ENCODE measurements at places on chromosomes 6 and 20.

DNA sequence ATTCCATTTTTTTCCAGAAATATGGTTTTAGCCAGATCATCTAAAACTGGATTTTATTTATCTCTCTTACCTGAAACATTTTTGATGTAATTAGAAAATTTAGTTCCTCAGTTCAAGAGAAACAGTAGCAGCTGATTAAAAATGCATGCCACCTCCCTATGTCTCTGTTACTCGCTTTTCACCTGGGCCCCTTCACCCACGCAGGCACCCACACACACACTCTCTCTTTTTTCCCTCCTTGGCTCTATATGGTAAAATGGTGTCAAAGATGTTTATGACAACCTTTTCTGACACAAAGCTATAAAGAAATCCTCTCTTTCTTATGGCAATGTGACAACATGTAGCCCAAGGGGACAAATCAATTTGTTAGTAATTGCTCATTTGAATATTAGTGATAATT lies 5.8 kb upstream of the SGK1 start:
- no peak for DNase-seq

DNA sequence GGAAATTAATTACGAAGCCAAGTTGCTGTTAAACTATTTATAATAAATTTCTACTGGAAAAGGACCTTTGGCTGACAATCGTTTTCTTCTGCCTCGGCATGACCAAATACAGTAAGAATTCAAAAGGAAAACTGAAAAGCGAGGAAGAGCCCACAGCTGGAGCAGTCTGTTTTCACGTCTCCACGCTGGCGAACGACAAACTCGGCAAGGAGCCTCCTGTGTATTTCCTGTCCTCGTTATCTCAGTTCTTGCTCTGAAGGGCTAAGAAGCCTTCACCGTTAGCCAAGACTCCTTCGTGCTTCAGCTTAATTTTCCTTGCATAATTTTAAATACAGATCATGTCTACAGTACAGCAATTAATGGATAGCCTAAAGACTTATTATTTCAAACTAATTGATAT lies 214.3 kb upstream of the PLCB4 start:
- peak; percentile 82 for DNase-seq

DNA sequence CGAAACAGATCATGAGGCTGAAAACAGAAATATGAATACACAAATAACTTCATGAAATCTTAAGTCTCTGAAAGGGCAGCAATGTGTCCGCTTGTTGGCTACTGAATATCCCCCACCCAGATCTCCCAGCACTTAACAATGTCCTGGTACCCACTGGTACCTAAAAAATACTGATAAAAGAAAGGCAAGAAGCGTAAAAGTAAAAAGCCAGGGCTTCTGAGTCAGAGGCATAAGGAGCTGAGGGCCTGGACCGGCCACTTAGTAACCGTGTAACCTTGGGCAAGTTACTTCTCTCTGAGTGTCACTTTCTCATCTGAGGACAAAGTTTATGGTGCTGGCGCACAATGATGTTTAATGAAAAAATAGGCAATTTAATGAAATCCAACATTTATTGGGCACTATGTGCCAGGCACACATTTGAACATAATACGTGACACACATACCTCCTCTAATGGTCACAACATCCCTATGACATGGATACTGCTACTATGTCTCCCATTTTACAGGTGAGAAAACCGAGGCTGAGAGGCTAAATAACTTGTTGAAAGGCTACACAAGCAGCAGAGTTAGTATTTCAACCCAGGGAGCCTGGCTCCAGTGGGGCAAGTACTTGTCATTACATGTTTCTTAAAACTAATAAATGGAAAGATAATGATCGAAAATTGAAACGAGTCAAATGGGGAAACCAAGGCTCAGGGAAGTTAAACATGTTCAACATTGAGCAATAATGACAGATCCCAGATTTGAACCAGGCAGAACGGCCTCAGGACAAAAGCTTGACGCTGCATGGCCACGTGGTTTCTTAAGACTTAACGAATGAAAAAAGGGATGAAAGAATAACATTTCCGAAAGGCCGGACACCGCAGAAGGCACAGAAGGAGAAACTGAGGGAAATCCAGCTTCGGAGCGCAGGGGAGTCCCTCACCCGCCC lies 828 bp downstream of the TP53RK start:
- DNase-seq: no peak

DNA sequence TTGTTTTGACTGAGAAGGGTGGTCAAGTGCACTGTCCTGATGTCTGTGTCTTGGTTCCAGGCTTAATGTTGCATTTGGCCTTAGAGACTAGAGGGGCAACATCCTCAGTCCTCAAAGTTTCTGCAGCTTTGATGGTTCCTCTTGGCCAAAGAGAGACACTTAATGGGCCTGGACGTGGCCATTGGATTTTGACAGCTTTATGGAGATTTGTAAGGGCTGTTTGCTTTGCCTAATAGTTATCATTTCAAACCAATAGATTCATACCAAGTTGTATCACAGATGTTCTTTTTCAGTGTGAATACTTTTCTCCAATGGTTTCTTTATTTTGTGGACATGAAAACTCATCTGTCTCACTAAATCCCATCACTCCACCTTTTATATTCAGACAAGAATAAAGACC lies 45.8 kb upstream of the CLIC5 start:
- no peak for DNase-seq

GRCh38 chr6:131982740-131983259 lies 31.6 kb upstream of the CCN2 start:
- no peak for DNase-seq

- no peak for DNase-seq
Measured at GRCh38 chr6:167079853-167080297, 43.0 kb upstream of the CCR6 start.

DNA sequence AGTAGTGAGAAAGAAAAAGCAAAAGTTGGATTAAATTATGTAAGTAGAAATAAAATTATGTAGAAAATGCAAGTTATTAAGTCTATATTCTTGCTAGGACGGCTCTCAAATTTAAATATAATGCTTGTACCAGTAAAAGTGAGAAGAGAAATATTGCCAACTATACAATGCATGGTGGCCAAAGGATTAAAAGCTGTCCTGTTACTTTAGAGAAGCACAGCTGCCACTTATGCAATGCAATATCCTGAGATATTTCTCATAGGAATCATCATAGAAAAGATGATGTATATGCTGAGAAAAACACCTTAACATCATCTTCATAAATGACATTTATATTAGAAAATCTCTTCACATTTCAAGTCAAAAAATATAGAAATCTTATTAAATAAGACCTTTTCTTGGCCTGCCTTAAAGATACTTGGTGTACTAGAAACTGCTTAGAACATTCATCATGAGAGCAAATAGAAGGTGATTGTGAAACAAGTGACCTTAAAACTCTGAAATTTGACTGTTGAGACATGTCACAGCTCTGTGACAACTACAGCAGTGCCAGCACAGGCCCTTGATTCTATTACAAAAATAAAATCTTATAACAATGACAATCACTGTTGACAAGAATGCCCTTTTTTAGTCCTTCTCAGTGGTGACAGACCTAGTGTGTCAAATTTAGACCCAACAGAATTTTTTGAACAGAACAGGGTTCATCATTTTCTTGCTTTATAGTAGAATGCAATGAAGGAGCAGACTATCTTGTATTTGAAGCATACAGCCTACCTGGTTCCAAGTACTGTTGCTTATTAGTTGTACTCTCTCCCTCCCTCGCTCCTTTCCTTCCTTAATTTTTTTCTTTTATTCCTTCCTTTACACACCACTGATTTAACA lies 173.1 kb downstream of the CLVS2 start:
- DNase-seq: no peak

DNA sequence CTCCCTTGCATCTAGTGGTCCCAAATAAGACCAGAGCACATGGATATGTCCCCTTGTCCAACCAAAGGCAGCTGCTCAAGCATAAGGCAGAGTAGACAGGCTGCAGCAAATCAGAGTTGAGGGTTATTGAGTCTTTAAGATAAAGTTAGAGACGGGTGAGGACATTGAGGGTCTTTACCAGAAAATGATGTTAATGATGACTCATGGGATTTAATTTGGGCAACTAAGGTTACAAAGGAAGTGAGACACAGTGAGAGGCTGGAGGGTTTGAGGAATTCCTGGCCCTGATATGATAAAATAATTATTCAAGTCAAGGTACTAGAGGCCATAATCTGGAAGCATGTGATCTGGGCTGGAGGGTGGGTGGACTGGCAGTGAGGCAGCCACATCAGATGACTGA lies 133.6 kb downstream of the ALDH8A1 start:
- no peak for DNase-seq

DNA sequence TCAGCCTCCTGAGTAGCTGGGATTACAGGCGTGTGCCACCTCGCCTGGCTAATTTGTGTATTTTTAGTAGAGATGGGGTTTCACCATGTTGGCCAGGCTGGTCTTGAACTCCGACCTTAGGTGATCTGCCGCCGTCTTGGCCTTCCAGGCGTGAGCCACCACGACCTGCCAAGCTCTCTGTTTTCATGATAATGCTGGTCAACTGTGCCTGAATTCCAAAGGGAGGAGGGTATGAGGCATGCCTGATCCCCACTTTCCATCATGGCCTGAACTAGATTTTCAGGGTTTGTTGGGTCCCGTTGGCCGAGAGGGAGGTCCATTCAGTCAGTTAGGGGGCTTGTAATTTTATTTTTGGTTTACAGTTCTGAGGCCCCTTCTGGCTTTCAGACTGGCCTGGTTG lies 28.0 kb upstream of the ANGPT4 start:
- no peak for DNase-seq

GRCh38 chr6:134123666-134124208 lies 71.3 kb upstream of the SLC2A12 start:
- DNase-seq: no peak

DNA sequence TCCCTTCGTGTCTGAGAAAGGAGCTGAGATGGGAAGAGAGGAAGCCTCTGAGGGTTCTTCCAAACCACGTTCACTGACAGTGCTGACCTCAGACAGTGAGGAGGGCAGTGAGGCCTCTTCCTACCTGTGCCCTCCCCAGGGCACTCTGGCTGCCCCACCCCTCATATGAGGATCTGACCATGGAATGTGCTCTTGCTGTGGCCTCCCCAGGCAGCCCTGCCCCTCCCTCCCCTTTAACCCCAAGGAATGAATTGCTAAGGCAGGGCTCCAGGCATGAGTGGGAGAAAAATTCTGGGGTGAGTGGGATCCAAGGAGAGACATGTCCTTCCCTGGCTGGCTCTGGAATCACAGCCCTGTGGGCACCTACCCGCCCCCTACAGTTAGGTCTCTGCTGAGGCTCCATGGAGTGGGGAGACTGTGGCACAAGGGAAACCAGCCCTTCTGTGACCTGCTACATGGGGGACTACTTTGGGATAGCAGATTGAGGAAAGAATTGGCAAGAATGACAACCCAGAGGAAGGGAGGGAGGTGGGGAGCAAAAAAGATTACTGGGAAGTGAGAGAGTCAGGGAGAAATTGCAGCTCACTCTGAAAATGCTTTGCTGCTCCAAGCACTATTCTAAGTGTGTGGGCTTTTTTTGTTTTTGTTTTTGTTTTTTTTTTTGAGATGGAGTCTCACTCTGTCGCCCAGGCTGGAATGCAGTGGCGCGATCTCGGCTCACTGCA lies 29.4 kb downstream of the TNXB start:
- peak; percentile 29 for DNase-seq

GRCh38 chr6:22466665-22467245 lies 102.6 kb upstream of the HDGFL1 start:
- no peak for DNase-seq

DNA sequence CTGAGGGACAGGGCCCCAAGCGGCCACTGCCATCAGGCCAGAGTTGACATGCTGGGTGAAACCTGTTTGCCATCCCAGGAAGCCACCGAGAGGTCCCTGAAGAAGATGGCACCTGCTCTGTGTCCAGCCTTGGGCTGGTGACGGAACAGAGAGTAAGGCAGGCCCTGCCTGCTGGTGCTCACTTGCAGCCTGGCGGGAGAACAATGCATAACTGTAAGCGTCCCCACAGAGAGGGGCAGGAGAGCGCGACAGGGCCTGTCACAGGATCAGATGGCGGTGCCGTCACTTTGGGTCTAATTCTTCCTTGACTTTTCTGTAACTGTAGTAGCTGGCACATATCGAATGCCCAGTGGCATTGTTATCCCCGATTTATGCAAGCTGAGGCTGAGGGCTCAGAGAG lies 29.0 kb upstream of the VSTM2L start:
- DNase-seq: no peak

GRCh38 chr20:46746956-46747526 lies 37.6 kb downstream of the SLC2A10 start:
- DNase-seq: peak; percentile 76

GRCh38 chr6:159996626-159997497 lies 28.0 kb downstream of the IGF2R start:
- DNase-seq: no peak

GRCh38 chr20:37803438-37804307 lies 99.3 kb upstream of the VSTM2L start:
- DNase-seq: no peak

- DNase-seq: no peak
Measured at GRCh38 chr20:48789185-48789668, 38.6 kb downstream of the PREX1 start.

- no peak for DNase-seq
Measured at GRCh38 chr20:25439328-25439727, 31.9 kb downstream of the GINS1 start.

- DNase-seq: no peak
Measured at GRCh38 chr6:34425132-34425497, 754 bp downstream of the RPS10 start.

GRCh38 chr6:133544419-133544818 lies 303.3 kb downstream of the EYA4 start:
- DNase-seq: no peak

- DNase-seq: no peak
Measured at GRCh38 chr6:113645576-113645970, 211.6 kb upstream of the MARCKS start.

- no peak for DNase-seq
Measured at GRCh38 chr6:83180426-83180950, 12.6 kb downstream of the PGM3 start.

DNA sequence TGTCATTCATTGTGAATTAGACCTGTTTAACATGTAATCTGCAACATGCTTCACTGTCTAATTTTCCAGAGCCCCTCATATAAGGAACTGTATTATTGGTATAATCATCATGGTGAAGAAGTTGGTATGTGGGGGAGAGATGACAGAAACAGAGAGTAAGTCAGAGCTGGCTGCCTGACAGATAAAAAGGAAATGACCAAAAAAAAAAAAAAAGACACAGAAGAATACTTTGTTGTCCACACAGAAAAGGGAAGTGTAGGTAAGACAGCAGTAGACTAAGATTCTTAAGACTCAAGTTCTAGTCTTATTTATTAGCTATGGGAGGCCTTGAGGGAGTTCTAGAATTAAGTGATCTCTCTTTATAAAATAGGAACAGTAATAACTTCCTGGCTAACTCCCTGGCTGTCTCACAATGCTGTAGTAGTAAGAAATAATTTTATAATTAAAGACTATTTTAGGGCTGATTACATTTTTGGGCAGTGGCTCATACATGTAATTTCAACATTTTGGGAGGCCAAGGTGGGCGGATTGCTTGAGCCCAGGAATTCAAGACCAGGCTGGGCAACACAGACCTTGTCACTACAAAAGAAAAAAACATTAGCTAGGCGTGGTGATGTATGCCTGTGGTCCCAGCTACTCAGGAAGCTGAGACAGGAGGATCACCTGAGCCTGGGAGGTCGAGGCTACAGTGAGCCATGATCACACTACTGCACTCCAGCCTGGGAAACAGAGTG lies 102.5 kb downstream of the PRL start:
- DNase-seq: no peak

GRCh38 chr6:14727494-14728395 lies 518.1 kb upstream of the JARID2 start:
- no peak for DNase-seq

GRCh38 chr6:14091339-14091978 lies 26.1 kb upstream of the CD83 start:
- DNase-seq: no peak

- DNase-seq: no peak
Measured at GRCh38 chr20:57501461-57502335, 23.2 kb downstream of the CTCFL start.

All from right cardiac atrium (tissue), 5 donors.